Panc1 (cell line): ENCODE measurements at places on chromosomes 16 and 17. TPM values are rescaled to one million over a fixed set of nuclear protein-coding genes. Genes with fewer than 3 reads are reported as not detected.

The SHISA6 gene
- total RNA-seq: not detected

DNA sequence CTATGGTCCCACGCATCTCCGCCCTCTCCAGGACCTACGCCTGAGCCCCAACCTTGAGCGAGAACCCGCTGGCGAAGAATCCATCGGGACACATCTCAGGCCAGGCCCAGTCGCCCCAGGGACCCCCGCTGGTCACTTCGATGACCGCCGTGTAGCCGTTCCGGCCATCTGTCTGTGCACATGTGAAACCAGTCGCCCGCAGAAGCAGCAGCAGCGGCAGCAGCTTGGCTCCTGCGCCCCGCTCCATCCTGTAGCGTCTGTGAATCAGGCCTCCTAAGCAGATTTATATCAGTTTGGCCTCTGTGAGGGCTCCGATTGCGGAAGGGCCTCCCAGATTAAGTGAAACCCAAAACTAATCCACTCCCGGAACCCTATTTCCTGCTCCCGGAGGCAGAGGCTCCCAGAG is at the start of gene VMO1:
TSS of gene VMO1 (minus strand) at position 259 of the 406 bp plus-strand sequence. CDS start at position 247, 12 bp downstream.
- H3K4me3 ChIP-seq: peak within 1 kb of the TSS; percentile 38
- no peak for DNase-seq
- no peaks in the 10 kb centered on the region for H3K27me3 ChIP-seq
- H3K36me3 ChIP-seq: no peaks in the 10 kb centered on the region; the same call in 1 of the 2 replicates
- H3K27ac ChIP-seq: no peak within 1 kb of the TSS

The PRSS27 gene
- 3.3 TPM for total RNA-seq

The CTRB1 gene
- 2.7 TPM for total RNA-seq

The TMEM95 gene
- not detected for total RNA-seq

DNA sequence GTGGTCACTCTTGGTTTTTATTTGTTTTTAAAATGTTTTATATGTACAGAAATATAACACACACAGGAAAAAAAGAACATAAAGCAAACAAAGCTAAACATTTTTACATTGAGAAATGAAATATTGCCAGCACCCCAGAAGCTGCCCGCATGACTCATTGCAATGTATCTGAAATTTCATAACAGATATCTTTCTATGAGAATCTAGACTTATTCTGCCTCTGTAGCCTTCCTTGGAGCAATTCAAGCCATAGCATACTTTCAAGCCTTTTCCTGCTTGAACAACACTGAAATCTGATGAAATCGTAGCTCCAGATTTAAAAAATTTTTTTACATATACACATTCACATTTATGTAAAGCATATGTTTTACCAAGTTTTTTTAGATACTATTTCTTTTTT is 86.9 kb downstream of the RBBP6 start:
- no peaks in the 10 kb centered on the region for H3K36me3 ChIP-seq
- peak overlapping the region; percentile 2; the same call in 1 of the 2 replicates for H3K27ac ChIP-seq
- no peak overlapping the region for H3K4me3 ChIP-seq
- no peak for DNase-seq
- no peaks in the 10 kb centered on the region for H3K27me3 ChIP-seq
- peaks cover 5% of the 10 kb centered on the region; the same call in 1 of the 2 replicates for H3K4me1 ChIP-seq

DNA sequence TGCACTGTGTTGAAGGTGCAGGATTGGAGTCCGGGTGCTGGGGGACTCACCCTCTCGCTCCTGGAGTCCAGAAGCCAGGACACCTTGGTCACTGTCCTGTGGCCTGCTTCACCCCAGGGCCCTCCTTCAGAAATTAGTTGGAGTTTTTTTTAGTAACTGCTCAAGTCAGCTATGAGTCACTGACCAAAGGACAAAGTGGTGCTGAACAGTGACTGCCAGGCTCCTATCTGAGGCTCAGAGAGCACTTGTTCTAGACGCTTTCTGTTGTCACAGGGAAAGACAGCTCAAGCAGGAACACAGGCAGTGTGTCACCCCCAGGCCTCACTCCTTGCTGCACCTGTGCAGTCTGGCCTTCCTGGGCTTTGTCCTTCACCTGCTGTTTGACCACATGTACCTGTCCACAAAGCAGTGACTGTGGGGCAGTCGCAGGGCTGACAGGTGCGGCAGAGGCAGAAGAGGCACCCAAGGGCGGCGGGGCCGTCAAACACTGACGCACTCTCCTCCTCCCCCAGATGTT is 4.1 kb upstream of the FAAP100 start:
- DNase-seq: no peak
- H3K27ac ChIP-seq: peak overlapping the region; percentile 100
- no peaks in the 10 kb centered on the region for H3K27me3 ChIP-seq
- peaks cover 7% of the 10 kb centered on the region; the same call in 1 of the 2 replicates for H3K36me3 ChIP-seq
- H3K4me1 ChIP-seq: peaks cover 76% of the 10 kb centered on the region

The MARCHF10 gene
- total RNA-seq: 0.39 TPM

DNA sequence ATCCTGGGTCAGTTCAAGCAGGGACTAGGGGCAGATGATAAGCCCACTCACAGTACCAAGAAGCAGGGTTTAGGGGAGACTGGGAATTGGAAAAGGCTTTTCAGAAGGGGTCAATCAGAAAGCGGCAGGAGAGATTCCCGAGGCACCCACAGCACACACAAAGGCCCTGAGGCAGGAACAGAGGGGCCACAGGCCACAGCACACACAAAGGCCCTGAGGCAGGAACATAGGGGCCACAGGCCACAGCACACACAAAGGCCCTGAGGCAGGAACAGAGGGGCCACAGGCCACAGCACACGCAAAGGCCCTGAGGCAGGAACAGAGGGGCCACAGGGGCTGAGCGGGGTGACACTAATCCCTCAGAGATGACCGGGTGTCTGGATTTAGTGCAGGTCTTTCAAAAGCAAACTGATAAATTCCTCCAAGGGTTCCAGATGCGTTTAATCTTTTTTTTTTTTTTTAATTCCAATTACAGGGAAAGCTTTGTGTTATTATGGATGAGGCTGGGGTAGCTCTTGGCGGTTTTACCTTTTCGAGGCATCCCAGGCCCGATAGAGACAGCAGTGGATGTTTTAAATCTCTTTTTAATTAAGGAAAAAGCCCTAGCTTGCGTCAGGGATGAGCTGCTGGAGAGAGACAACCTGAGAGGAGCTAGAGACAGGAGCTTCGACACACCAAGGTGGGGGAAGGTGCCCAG is 31.0 kb upstream of the GINS2 start:
- DNase-seq: no peak
- H3K36me3 ChIP-seq: no peaks in the 10 kb centered on the region
- no peak overlapping the region for H3K4me3 ChIP-seq
- H3K4me1 ChIP-seq: peaks cover 9% of the 10 kb centered on the region; the same call in 1 of the 2 replicates
- H3K27ac ChIP-seq: no peak overlapping the region

DNA sequence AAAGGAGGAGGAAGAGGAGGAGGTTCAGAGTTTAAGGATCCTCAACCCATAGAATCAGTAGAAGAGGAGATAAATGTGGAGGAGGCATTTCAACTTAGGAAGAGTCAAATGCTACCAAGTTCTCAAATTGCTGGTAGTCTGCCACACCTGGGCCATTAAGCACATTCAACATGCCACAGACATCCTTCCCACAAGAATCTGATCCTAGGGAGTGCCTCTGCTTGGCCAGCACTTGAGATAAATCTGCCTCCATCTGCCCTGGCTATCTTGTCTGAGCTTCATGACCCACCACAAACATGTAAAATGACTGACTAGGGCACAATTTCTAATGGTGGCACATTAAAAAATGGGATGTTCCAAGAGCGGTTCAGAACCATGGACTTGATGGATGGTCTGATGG is 37.3 kb upstream of the AXIN2 start:
- no peaks in the 10 kb centered on the region for H3K36me3 ChIP-seq
- no peak overlapping the region for H3K27ac ChIP-seq
- no peak for DNase-seq
- H3K4me1 ChIP-seq: no peaks in the 10 kb centered on the region
- no peak overlapping the region for H3K4me3 ChIP-seq

DNA sequence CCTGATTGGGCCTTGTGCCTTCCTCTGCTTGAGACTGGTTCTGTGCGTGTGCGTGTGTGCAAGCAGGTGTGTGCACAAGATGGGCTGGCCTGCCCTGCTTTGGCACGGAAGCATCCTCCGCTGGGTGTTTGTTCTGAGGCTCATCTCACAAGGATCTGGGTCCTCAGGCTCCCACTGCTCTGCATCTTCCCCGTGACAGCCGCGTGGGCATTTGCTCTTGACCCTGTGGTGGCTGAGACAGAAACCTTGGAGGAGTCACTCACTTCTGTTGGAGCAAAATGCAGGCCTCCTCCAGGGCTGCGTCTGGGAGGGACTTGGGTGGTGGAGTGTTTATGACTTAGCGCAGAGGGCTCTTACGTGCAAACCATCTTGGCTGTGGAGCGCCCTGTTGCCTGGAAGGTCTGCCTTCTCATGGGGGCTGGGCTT is 119.2 kb downstream of the RPTOR start:
- H3K27me3 ChIP-seq: no peaks in the 10 kb centered on the region
- H3K27ac ChIP-seq: no peak overlapping the region
- no peak for DNase-seq
- H3K4me1 ChIP-seq: peaks cover 15% of the 10 kb centered on the region
- H3K36me3 ChIP-seq: no peaks in the 10 kb centered on the region

DNA sequence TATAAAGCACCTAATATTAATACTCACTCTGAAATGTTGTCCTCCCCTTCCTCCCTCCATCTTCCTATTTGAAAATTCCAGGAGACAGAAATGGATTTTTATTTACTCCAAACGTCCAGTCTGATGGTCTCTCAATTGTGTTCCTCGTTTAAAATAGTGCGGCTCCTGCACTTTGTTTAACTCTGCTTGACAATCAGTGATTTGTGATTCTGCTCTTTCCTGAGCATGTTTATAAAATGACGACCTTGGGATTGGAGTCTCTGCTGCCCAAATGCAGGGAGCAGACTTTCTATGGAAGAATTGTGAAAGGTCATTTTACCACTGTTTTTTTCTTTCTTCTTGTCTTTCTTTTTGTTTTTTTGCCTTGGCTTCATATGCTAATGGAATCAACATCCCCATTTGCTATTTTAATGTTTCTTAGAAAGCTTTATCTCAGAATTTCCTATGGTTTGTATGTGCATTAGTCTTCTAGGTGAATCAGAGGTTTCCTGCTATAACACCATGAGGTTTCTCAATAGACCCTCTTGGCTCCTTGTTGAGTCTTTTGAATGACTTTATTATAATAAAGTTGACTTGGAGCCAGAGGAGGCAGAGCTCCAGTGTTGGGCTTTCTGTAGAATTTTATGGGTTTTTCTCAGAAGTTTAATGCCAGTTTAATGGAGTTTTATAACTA is 376.5 kb downstream of the CDH11 start:
- H3K27me3 ChIP-seq: no peaks in the 10 kb centered on the region
- DNase-seq: no peak
- no peak overlapping the region for H3K4me3 ChIP-seq
- H3K4me1 ChIP-seq: no peaks in the 10 kb centered on the region
- no peak overlapping the region for H3K27ac ChIP-seq

DNA sequence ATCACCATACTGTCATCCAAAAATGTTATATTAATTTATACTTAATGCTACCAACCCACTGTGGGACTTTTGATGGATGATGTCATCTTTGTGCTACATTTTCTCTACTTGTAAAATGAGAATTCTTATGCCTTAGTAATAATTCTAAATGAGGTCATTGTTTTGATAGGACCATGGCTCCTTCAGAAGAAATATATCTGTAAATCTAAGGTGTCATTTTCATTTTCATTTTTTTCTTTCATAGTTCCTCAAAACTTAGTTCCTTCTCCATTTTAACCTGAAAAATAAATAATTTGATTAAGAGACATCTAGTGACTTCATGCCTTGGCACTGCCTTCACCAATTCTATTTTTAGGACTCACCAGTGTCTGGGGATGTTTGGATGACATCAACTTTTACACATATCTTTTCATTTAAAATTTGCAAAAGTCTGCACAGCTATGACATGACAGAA is 48.7 kb downstream of the GPRC5B start:
- no peak for DNase-seq
- H3K27ac ChIP-seq: no peak overlapping the region
- H3K36me3 ChIP-seq: no peaks in the 10 kb centered on the region
- no peaks in the 10 kb centered on the region for H3K27me3 ChIP-seq
- H3K4me1 ChIP-seq: no peaks in the 10 kb centered on the region

DNA sequence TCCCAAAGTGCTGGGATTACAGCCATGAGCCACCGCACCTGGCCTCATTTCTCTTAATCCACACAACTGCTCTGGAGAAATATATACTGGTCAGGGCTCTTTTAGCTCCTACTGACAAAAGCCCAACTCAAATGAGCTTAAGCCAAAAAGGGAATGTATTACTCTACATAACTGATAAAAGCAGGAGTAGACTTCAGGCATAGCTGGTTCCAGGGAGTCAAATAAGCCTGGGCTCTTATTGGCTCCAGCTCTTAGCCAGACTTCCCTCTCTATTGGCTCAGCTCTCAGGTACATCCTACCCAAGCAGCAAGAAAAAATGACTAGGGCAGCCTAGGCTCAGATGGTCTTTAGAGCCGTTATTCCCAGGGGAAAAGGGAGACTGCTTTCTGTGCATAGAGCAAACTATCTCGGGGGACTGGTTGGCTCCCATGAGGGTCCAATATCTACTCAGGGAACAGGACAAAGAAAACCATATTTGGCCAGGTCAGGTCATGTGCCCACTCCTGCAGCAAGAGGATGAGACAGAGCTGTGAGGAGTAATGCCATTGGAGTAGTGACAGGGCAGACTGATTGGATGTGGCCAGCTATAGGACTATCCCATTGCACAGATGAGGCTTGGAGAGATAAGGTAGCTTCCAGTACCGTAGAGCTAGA is 21.2 kb downstream of the TBX2 start:
- no peak overlapping the region for H3K4me3 ChIP-seq
- H3K27me3 ChIP-seq: no peaks in the 10 kb centered on the region; the same call in 1 of the 2 replicates
- no peak overlapping the region for H3K27ac ChIP-seq

DNA sequence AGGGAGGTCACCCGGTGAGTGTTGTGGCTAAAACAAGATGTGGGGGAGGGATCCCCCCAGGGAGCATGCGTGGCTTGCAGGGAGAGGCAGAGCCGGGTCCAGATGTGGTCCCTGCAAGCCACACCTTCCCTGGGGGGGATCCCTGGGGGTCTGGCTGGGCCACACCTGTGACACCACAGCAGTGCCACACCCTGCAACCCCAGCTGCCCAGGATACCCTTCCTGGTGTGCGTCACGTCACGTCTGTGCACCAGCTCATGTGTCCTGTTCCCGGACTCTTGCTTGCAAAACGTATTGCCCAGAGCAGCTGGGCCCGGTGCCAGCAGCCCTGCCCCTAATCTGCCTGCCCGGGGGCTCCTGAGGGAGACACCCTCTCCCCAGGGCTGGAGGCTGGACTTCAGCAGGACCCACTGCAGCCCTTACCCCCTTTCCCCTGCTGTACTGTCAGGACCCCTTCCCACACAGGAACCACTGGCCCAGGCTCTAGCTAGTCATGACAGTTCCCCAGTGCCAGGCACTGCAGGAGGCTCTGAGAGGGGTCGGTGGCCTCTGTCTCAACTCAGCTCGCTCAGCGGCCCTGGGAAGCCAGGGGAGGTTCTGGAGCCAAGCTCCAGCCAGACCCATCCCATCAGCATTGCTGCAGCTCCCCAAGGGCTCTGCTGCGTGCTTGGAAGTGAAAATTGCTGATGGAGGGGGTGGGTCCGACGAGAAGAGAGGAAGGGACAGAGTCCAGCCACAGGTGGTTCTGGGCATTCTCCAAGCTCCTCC is 25.8 kb upstream of the ACSF3 start:
- no peak for DNase-seq
- H3K4me3 ChIP-seq: no peak overlapping the region
- H3K27me3 ChIP-seq: no peaks in the 10 kb centered on the region
- H3K4me1 ChIP-seq: no peaks in the 10 kb centered on the region
- no peaks in the 10 kb centered on the region for H3K36me3 ChIP-seq

The CDH3 gene
- total RNA-seq: 16.7 TPM
